ENCODE measurements at places on chromosomes 2 and 18.

GRCh38 chr2:168731002-168731401 lies 71.4 kb upstream of the NOSTRIN start:
- H3K27ac ChIP-seq, result no peak overlapping the region
- H3K4me3 ChIP-seq, result no peak overlapping the region
- peaks cover 27% of the 10 kb centered on the region for H3K4me1 ChIP-seq
- DNase-seq, result no peak

- no peaks in the 10 kb centered on the region for H3K27me3 ChIP-seq
- H3K4me3 ChIP-seq, result no peak overlapping the region
- H3K4me1 ChIP-seq, result peaks cover 12% of the 10 kb centered on the region
- no peaks in the 10 kb centered on the region for H3K36me3 ChIP-seq
- H3K27ac ChIP-seq, result no peak overlapping the region
- no peak for DNase-seq
These were observed 44.3 kb downstream of the MFSD6 start for GRCh38 chr2:190452433-190452832.

GRCh38 chr2:172639823-172640222 lies 83.9 kb downstream of the PDK1 start:
- no peaks in the 10 kb centered on the region for H3K27me3 ChIP-seq
- no peaks in the 10 kb centered on the region for H3K36me3 ChIP-seq
- H3K4me3 ChIP-seq, result no peak overlapping the region
- no peak for DNase-seq

- H3K27me3 ChIP-seq, result peaks cover 15% of the 10 kb centered on the region
- H3K4me3 ChIP-seq, result no peak overlapping the region
- no peak overlapping the region for H3K27ac ChIP-seq
- no peaks in the 10 kb centered on the region for H3K4me1 ChIP-seq
- no peak for DNase-seq
- no peaks in the 10 kb centered on the region for H3K36me3 ChIP-seq
These were observed 152.8 kb upstream of the ACAA2 start for GRCh38 chr18:49966090-49966489.

DNA sequence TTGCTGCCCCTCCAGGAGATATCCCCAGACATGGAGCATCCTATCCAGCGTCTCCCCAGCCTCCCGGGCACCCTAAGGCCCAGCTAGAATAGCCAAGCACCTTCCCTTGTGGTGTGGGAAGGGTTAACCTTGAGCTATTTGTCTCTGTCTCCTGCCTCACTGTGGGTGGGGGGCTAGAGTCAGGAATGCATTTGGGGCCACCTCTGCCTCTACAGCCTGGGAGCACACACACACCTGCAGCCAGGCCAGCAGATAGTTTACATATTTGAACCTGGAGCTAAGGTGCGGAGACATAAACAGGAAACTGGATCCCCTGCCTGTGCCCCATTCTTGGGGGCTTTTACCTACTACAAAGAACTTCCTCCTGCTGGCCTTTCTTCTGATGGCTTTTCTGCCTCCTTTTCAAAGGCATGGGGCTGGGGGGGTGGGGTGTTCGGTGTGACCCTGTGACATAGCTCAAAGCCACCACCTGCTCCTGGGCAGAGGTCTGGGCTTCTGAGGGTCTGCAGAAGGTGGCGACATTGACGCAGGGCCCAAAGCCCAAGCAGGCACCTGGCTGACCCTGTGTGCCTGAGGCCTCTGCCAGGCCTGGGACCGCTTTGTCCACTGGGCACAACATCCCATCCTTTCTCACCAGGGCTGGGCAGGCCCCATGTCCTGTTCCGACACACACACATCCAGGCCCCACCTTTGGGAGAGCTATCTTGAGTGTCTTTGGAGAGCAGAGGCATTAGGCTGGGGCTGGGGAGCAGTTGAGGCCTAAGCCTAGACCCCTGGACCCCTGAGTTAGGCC lies 34.2 kb downstream of the EMX1 start:
- H3K27me3 ChIP-seq, result no peaks in the 10 kb centered on the region
- peaks cover 7% of the 10 kb centered on the region for H3K36me3 ChIP-seq
- DNase-seq, result no peak
- H3K4me1 ChIP-seq, result no peaks in the 10 kb centered on the region
- no peak overlapping the region for H3K27ac ChIP-seq
- no peak overlapping the region for H3K4me3 ChIP-seq

DNA sequence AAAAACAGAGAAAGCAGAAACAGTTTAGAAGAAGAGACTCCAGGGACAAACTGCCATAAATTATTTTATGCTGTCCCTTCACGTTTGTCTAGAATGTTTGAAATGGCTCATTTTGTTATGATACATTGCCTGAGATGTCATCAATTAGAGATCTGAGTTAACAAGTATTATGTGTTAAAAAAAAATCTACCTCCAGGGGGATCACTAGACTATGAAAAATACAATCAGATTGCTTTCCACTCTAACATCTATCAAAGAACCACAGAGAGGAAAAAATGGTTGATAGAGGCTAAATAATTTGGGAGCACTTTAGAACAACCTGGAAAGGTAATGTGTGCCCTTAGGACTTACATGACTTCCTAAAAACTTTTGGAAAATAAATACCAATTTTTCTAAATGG lies 103.8 kb upstream of the CCDC150 start:
- H3K27ac ChIP-seq, result no peak overlapping the region
- DNase-seq, result no peak
- no peak overlapping the region for H3K4me3 ChIP-seq
- H3K36me3 ChIP-seq, result no peaks in the 10 kb centered on the region

DNA sequence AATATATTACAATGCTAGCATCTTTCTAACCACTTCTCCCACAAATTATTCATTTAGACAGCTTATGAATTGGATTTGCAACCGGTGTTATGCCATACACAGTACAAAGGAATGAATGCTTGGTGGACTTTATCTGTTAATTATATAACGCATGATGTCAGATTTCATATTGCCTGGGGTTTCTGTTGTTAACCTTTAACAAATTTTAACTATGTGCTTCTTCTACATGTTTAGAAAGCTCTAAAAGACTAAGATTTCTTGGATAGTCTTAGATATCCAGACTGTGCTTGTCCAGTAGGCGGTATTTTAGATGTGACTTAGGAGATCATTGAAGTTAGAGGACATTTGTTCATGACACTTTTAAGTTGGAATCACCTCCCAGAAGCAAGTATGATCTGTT lies 976.3 kb downstream of the TMEM182 start:
- peaks cover 3% of the 10 kb centered on the region for H3K4me1 ChIP-seq

DNA sequence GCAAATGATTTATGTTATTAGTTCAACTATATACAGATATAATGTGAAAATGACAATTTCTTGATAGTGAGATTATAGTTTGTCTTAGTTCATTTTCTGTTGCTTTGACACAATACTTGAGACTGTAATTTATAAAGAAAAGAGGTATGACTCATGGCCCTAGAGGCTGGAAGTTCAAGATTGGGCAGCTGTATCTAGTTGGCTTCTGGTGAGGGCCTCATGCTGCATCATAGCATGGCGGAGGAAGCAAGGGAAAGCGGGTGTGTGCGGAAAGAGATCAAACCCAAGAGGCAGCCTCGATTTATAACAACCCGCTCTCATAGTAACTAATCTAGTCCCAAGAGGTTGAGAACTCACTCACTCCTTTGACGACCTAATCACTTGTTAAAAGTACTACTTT lies 11.4 kb downstream of the PLEKHA3 start:
- H3K4me1 ChIP-seq, result peaks cover 13% of the 10 kb centered on the region
- peaks cover 36% of the 10 kb centered on the region for H3K36me3 ChIP-seq
- H3K27ac ChIP-seq, result no peak overlapping the region
- DNase-seq, result no peak
- H3K4me3 ChIP-seq, result no peak overlapping the region

- no peaks in the 10 kb centered on the region for H3K27me3 ChIP-seq
- H3K4me1 ChIP-seq, result no peaks in the 10 kb centered on the region
- no peaks in the 10 kb centered on the region for H3K36me3 ChIP-seq
- DNase-seq, result no peak
- H3K27ac ChIP-seq, result no peak overlapping the region
These were observed 742.7 kb upstream of the ACVR2A start for GRCh38 chr2:147101941-147102790.

All from chondrocyte (in vitro differentiated cells).